ENCODE measurements at places on chromosomes 7 and 10. TPM values are rescaled to one million over a fixed set of nuclear protein-coding genes. Genes with fewer than 3 reads are reported as not detected.
A peak's percentile ranks its signal among the peaks of the same experiment; 100 is the strongest.

CCDC201 gene
- not detected for total RNA-seq

- no peak for DNase-seq
These were observed 548.7 kb upstream of the GALNT17 start for GRCh38 chr7:70582927-70583895.

DNA sequence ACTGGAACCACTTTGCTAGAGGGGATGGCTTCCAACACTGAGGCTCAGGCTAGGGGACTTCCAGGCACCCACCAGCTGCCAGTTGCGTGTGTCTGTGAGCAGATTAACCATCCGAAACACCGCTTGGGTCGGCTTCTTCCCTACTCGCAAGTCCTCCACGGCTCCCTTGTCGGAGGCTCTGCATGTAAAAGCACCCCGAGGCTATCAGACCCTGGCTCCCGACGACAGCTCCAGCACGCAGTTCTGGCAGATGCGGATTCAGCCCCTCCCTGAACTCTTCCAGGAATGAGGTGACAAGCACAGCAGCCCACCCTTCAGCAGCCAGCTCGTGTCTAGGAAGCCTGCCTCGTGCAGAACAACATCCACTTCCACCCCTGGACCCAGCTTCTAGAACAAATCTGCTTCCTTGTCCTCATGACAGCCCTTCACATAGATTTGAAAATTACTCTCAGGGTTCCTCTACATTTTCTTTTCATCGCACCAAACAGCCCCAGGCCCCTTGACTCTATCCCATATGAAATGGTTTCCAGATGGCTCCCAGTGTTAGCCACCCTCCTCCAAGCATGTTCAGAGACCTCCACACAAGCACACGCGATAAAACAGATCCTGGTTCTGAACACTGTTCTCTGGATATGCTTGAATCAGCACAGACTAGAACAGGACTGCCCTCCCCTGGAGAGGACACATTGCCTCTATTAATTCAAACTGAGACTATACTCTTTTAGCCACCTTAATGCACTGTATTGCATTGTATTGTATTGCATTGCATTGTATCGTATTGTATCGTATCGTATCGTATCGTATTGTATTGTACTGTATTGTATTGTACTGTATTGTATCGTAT is 44.6 kb downstream of the SLIT1 start:
- DNase-seq = no peak

CYP2E1 gene
- total RNA-seq = not detected

- peak; percentile 84 for DNase-seq
These were observed at the start of gene HELLS for GRCh38 chr10:94545391-94546048. TSS of gene HELLS (plus strand) at chr10:94545788. CDS start at chr10:94545922, 134 bp downstream.

GRCh38 chr10:77410523-77410922 is 227.1 kb downstream of the KCNMA1 start:
- no peak for DNase-seq

DNA sequence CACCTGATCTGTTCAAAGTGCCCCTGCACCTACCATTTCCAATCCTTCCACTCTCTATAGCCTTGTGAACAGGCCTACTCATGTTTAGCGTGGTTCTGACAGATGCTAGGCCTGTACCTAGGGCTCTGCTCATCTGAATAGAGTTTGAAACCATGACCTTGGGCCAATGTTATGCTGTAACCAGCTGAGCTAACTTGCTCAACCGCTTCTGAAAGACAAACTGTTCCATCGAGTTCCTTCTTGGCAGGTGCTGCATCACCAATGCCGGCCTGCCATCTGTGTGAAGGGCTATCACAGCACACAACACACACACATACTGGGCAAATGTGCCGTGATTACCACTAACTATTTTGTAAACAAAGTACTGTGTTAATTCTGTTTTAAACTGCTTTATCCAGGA is 419.0 kb upstream of the GALNT17 start:
- DNase-seq = no peak
